ENCODE measurements at places on chromosomes 5 and 9. TPM values are rescaled to one million over a fixed set of nuclear protein-coding genes. Genes with fewer than 3 reads are reported as not detected.
A peak's percentile ranks its signal among the peaks of the same experiment; 100 is the strongest.

- DNase-seq: no peak
Measured at GRCh38 chr9:124488641-124489210, 18.5 kb downstream of the NR5A1 start.

GRCh38 chr5:14415024-14415697 is 166.4 kb upstream of the OTULINL start:
- DNase-seq: no peak

DNA sequence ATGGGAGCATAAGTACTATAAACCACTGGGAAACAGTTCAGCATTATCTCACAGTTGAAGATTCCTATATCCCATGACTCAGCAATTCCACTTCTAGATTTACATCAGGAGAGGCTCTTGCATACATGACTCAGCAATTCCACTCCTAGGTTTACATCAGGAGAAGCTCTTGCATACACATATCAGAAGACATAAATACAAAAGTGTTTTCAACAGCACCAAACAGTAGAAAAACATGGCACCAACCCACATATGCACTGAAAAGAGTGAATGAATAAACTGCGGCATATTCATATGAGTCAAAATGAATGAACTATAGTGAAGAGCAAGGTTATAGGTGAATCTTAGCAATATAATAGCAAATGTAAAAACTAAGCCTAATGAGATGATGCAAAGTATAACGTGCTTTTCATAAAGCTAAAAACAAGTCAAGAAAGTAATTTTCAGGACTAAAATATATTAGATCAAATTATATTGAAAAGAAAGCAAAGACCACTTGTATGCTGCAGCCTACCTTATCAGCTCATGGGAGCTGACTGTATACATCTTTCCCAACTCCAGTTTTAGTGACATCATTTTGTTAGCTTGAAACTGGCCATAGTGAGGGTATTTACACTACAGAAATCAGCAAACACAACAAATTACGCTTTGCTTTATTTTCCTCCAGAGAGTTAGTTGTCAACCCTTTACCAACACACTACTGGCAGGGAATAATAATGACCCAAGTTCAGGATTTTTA is 95.8 kb downstream of the ANKRD18B start:
- DNase-seq: peak; percentile 92

- no peak for DNase-seq
Measured at GRCh38 chr5:33745101-33745770, 146.6 kb downstream of the ADAMTS12 start.

DNA sequence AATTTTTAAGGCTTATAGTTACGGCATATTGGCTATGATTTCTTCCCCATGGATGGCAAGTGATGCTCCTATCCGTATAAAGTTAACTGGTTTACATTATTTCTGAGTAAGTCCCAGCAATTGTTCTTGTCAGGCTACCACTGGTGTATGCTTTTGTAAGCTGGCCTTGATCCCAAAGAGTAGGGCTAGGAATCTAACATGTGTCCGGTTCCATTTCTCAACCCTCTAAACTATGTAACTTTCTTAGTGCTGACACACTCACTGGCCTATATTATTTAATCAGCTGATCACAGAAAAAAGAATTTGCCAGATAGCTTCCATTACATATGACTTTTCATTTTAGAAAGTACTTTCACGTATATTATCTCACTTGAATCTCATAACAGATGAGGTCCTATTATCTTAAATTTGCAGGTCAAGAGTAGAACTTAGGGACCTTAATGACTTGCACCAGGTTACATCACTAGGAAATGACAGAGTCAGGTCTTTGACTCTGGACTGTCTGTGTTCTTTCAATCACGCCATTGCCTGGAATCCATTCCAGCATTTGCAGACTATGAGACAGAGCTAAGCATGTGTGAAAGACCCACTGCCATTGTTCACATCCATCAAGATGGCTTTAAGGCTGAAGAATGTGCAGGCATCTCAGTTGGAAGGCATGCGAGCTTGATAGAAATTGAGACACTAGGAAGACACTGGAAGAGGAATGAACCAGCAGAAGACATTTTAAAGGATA is 362.9 kb downstream of the ARRDC3 start:
- DNase-seq: no peak

CDKN2B-AS1 gene
- 6.4 TPM for total RNA-seq

SURF2 gene
- total RNA-seq: 33.9 TPM

TLE1 gene
- 49.5 TPM for total RNA-seq

ZFP37 gene
- 3.6 TPM for total RNA-seq

UNC13B gene
- total RNA-seq: 10.1 TPM

IFT74 gene
- total RNA-seq: 19.2 TPM
